ENCODE measurements at places on chromosomes 3 and 15.
A peak's percentile ranks its signal among the peaks of the same experiment; 100 is the strongest.

GRCh38 chr3:89107461-89108290 lies at the start of gene EPHA3:
Gene EPHA3 (plus strand): TSS chr3:89107621. CDS start chr3:89107749, 128 bp downstream.
- peak; percentile 33 for DNase-seq

- DNase-seq = no peak
Observed at GRCh38 chr3:110656394-110657025, 415.1 kb upstream of the NECTIN3 start.

GRCh38 chr3:5197470-5198312 lies 10.2 kb downstream of the EDEM1 start:
- DNase-seq = no peak

- DNase-seq = no peak
Observed at GRCh38 chr3:73315706-73316105, 254.2 kb downstream of the EBLN2 start.

DNA sequence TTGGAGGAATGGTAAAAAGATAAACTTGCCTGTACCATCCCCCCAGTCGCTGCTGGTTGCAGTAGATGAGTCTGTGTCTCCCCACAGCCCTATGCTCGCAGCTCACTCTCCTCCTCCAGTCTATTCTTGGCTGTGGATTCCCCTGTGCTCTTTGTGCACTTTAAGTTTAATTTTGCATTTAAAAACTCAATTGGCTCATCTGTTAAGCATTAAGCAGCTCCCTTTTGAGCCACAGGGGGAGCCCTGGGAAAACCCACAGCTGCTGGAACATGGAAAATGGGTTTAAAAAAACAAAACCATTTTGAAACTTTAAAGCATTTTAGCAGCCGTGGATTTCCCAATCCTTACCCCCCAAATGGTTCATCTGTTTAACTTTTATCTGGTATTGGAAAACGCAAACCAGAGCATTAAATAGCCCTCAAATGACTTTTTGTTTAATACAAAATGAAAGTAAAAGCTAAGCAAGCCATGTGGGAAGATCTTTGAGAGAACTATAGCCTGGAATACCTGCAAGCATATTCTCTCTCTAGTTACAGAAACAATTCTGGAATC lies 536.9 kb downstream of the ZIC1 start:
- peak; percentile 25 for DNase-seq

DNA sequence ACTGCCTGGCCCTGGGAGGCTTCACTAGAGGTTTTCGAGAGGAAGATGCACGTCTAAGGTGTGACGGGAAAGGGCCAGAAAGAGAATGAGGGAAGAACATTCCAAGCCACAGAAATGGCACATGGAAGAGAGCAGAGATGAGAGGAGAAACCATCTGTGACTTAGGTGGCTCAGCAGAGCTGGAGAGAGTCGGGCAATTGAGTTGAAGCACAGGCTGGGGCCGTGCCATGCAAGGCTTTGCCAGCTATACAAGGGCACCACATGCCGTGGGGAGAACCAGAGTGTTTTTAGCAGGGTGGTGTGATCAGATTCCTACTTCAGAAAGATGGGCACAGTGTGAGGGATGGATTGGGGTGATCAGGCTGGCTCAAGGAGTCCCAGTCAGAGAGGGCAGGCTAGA lies 126.1 kb downstream of the VGLL4 start:
- DNase-seq = no peak

- DNase-seq = no peak
Observed at GRCh38 chr3:117893001-117893400, 1141.6 kb downstream of the IGSF11 start.

- no peak for DNase-seq
Observed at GRCh38 chr3:13769422-13769821, 110.4 kb downstream of the WNT7A start.

DNA sequence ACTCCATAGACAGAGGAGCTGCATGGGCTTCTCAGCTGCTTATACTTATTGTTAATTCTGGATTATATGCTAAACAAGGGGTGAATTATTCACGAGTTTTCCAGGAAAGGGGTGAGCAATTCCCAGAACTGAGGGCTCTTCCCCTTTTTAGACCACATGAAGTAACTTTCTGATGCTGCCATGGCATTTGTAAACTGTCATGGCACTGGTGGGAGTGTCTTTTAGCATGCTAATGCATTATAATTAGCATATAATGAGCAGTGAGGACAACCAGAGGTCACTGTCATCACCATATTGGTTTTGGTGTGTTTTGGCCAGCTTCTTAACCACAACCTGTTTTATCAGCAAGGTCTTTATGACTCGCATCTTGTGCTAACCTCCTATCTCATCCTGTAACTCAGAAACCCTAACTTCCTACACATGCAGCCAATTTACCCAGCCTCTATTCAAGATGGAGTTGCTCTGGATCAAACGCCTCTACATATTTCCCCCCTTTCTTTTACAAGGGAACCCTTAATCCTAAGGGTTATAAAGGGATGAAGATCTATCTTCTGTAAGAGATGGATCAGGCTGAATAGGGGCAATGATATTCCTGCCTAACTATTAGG lies 12.1 kb upstream of the DMXL2 start:
- DNase-seq = no peak
